DMS79 treated with DMSO at 0.1 percent for 48 hours (cell line): ENCODE measurements at places on chromosomes 6 and 20.

DNA sequence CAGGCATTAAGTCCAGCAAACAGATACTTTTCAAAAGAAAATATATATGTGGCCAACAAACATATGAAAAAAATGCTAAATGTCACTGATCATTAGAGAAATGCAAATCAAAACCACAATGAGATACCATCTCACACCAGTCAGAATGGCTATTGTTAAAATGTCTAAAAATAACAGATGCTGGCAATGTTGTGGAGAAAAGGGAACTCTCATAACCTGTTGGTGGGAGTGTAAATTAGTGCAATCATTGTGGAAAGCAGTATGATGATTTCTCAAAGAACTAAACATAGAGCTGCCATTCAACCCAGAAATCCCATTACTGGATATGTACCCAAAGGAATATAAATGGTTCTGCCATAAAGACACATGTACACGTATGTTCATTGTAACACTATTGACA lies 20.6 kb downstream of the KCNQ5 start:
- no peak for DNase-seq

DNA sequence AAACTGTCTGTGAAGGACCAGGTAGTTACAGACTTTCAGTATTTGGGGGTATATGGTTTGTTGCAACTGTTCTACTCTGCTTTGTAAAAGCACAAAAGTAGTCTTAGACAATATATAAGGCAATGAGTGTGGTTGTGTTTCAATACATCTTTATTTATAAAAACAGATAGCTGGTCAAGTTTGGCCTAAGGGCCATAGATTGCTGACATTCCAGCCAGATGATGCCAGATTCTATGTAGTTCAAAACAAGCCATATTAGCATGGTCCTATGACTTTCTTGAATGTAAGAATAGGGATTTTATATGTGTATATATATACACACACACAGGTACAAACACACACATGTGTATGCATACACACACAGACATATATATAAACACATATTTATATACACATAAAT lies 201.8 kb downstream of the GRIK2 start:
- no peak for DNase-seq

DNA sequence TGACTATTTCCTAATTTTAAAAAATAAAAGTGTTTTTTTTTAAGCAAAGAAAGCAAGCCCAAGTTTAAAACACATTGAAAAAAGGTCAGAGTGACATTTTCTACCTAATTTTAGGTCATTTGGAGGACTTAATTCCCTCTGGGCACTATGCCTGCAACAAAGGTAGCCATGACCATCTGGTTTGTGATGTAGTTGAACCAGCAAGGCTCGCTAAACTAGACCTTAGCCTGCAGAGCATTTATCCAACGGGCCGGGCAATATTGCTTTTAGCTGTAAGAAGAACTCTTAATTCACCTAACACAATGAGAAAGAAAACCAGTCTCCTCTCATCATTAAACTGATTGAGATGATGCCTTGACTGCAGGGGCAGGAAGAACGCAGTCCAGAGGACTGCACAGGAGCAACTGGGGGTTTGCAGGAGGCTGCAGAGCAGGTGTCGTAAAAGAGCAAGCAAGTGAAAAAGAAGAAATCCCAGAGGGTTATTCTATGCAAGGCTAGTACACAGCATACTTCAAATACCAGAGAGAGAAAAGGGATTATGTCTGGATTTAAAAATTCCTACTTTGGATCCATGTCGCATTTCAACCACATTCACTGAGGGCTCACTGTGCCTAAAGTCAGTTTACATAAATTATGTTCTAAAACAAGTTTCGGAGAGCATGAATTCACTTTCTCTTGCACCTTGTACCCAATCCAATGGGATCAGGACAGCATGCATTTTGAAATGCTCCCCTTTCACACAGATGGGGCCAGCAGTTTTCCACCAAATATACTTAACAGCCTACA lies 12.8 kb downstream of the TRAF3IP2 start:
- no peak for DNase-seq

DNA sequence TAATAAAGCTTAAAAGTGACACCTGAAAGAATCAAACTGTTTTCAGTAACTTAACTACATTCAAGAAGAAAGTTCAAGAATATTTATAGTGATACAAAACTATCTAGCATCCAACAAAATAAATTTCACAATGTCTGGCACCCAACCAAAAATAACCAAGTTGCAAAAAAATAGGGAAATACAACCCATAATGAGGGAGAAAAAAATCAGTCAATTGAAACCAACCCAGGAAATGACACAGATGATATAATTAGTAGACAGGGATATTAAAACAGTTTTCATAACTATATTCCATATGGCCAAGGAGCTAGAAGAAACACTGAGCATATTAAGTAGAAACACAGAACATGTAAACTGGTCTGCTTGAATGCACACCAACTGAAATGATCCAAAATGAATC lies 120.2 kb upstream of the BEND3 start:
- no peak for DNase-seq

- no peak for DNase-seq
Measured at GRCh38 chr20:17875106-17875980, 93.3 kb downstream of the SNX5 start.
